ENCODE measurements at places on chromosomes 7 and 10.

DNA sequence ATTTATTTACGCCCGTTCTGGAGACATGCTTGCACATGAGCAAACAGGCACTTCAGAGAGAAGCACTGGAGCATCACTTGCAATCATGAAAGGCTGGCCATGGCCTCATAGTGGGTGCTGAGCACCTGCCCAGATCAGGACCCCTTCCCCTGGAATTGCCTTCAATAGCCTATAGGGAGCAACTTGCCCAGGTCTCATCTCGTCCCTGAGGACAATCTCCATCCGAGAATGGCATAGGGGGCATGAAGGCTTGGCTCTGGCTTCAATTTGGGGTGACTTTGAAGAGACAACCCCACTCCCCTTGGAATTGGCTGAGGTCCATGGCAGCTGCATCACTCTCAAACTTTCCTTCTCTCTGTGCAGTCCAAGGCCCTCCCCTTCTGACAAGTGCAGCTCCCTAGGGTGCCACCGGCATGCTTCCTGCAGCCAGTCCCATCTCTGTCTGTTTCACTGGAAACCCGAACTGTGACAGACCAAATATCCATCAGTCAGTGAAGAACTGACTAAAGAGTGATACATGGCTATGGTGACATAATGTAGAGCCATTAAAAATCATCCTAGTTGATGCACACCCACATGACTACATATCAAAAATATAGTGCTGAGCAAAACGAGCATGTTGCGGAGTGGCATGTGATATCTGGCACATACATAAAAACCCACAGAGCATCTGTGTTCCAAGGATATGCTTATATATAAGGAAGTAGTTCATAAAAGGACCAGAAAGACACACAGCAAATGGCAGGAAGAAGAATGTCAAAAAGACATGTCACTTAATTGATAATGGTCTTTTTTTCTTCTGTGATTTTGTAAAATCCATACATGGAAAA, 12.4 kb downstream of the GDF2 start:
- DNase-seq, result no peak

- no peak for DNase-seq
Observed at GRCh38 chr10:123101872-123102271, 33.9 kb upstream of the HMX3 start.

DNA sequence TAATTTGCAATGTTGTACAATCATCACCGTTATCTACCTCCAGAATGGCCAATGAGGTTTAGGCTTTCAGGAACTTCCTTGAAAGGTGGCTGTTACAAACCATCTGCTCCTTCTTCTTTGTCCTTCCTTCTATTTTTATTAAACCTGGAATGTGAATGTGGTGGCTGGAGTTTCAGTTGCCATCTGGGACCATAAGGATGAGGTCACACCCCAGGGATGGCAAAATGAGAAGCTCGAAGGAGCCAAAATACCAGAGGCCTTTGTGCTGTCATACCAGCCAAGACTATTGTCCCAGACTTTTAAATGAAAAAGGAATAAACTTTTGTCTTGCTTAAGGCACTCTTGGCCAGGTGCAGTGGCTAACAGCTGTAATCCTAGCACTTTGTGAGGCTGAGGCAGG, 30.9 kb upstream of the LMTK2 start:
- DNase-seq, result no peak

DNA sequence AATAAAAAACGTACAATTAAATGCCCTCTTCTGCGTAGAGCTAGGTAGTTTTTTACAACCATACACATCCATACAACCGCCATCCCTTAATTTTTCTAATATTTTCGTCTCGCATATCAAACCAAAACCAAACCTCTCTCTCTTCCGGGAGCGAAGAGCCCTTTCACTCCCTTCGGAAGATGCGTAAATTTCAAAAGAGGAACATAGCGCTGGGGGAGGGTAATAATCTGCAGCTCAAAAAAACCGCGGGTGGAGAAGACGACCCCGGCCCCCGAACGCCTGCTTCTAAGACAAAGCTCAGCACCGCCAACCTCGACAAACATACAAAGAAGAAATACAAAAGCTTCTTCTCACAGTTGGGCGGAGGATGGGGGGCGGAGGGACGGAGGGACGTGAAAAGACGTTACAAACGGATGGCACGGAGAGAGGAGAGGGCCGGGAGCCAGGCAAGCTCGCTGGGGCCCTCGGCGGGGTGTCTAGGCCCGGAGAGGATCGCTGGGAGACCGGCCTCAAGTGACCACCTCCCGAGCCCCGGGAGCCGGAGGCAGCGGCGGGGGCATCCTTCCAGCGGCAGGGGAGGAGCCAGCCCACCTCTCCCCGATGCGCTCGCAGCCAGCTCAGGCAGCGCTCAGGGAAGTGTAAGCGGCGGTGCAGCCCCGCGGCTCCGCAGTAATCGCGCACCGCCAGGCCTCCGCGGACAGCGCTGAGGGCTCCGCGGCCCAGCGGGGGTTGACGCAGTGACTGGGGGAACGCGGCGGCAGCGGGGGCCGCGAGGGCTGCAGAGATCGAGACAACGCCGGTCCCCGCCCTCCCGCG, 851 bp downstream of the MKRN1 start:
- peak; percentile 65 for DNase-seq

DNA sequence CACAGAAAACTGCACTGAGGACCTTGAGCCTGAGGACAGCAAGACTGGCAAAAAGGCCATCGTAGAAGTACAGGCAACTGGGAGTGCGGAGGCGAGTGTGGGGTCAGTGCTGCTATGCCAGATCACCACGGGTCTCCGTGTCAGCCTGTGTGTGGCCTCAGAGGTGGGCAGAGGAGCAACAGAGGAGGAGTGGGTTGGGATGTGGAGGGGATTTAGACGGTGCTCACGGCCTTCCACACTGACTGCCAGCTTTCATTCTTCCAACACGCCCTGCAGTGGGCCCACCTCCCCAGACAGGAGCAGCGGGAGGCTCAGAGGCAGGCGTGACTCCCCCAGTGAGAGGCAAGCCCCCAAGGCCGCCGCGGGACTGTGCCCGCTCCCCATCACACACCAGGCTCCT, 17.0 kb upstream of the ZMIZ1 start:
- DNase-seq, result no peak

DNA sequence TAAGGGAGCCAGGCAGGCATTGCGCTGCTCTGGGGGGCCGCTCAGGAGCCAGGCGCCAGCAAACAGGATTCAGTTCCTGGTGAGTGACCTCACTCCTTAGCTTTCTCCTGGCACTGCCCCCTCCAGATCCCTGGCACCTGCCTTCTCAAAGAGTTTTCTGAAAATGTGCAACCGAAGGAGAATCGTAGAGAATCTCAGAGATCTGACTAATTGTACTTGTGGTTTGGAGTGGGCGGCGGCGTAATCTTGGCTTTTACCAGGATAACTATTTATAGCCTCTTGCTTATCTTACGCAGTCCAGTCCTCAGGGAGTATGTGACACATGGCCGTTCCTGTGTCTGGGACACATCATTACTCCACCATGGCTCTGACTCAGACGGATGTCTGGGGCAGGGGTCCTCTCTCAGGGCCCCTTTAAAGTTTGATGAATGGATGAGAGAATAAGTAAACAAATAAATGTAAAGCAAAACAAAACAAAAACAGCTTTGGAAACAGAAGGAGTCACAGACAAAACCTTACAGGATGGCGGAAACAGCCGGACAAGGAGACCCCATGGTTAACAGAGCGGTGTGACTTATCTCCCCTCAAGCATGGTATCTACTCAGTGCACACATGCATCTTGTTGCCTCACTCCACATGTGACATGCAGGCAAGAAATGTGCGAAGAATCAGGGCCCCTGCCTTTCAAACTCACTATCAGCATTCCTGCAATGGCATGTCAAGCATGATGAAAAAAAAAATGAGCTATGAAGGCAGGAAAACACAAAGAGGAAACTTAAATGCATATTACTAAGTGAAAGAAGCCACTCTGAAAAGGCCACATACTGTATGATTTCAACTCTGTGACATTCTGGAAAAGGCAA, 99.7 kb downstream of the TNS3 start:
- peak; percentile 66 for DNase-seq

DNA sequence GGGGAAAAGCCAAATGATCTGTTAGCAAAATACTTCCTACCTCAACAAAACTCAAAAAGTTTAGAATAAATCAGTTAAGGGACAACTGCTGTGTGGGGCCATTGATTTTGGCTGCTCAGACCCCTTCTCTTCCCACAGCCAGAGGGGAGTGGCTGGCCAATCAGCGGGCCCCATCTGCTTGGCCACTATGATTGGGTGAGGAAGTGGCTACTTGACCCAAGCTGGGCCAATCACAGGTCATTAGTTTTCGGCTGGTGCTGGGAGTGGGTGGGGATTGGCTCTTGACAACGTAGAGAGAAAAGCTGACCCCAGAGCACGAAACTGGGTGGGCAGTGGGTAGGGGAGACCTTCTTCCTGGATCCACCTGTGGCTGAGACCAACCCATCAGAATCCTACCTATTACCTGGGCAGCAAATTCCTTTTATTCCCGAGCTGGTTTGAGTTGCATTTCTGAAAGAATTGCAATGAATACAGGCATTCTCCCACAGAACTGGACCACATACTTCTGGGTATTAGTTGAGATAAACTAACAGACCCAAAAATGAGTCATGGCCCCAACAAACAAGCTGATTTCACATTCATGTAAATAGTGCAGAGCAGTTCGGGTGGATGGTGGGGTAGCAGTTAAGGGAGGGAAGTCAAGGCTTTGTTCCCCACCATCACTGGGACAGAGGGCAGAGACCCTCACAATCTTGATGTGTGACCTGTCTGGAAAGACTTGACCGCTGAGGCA, 35.6 kb upstream of the HMX3 start:
- DNase-seq, result no peak

GRCh38 chr7:148334959-148335577, 255.5 kb upstream of the C7orf33 start:
- no peak for DNase-seq

DNA sequence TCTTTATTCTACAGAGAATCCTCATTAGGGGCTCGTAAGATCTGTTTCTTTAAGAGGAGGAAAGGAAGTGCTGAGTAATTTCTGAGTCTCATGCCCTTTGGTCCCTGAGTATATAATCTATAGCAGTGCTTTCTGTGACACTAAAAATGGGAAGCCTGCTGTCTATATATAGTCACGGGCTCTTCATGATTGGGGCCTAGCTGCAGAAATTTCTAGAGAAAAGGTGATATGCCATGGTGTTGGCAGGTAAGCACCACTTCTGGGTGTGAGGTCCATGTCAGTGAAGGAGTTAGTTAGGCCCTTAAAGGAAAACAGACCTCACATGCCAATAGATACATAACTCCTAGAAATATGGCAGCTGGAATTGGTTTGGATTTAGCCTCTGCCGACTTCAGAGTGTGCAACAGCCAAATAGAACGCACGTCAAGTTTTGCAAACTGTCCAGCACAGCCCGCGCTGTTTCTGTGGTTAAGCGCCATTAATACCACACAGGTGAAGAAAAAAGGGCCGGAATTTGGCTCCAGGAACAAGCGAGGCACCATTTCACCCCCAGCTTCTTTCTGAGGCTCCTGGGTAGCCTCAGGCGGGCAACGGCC, 123.2 kb downstream of the TACC2 start:
- no peak for DNase-seq

GRCh38 chr10:115432188-115432819, 339.1 kb downstream of the ATRNL1 start:
- DNase-seq, result no peak

- DNase-seq, result no peak
Observed at GRCh38 chr7:12032146-12032545, 178.9 kb upstream of the TMEM106B start.

GRCh38 chr10:86968271-86968993, at the start of gene ADIRF:
Gene ADIRF (plus strand): TSS chr10:86968482. CDS start chr10:86968545, 63 bp downstream.
- DNase-seq, result no peak

- no peak for DNase-seq
Observed at GRCh38 chr7:135160098-135160857, 10.2 kb downstream of the CYREN start.

DNA sequence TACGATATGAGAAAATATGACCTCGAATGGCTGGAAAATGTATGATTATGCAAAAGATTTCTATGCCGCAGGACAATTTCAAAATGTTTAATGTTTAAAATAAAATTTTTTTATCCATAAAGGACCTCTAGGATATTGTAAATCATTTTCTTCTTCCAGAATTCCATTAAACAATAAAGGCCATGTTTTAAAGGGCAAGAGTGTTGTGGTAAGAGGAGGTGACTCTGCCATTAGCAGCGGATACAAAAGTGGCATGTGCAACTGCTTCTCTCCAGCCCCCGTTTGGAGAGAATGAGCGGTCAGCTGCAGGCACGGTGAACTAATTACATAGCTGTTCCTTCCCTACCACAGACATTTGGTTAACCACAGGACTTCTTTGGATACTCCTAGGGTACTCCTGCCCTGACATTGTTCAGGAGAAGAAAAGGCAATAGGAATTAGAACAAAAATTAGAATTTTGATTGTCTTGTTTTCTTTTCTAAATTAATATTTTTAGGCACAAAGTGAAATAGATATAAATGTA, 63.8 kb downstream of the HBP1 start:
- DNase-seq, result no peak

GRCh38 chr7:116028787-116029186, 1.8 kb downstream of the TFEC start:
- DNase-seq, result no peak

- DNase-seq, result no peak
Observed at GRCh38 chr7:121480566-121481335, 84.6 kb upstream of the FAM3C start.

DNA sequence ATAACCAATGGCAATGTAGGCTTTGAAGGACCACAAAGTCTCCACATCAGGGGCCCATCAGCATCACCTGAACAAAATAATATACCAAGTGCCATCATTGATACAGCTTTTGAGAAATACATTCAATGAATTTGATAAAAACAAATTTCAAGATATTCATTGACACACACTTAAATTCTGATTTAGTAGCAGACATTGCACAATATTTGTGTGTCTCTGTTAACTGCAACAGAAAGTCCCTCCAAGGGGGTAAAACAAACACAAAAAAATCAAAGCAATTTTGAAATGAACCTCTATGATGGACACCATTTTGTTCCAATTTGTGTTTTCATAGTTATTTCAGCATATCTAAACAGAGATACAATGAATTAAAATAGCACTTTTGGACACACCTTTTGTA, 86.8 kb upstream of the RSU1 start:
- DNase-seq, result no peak

DNA sequence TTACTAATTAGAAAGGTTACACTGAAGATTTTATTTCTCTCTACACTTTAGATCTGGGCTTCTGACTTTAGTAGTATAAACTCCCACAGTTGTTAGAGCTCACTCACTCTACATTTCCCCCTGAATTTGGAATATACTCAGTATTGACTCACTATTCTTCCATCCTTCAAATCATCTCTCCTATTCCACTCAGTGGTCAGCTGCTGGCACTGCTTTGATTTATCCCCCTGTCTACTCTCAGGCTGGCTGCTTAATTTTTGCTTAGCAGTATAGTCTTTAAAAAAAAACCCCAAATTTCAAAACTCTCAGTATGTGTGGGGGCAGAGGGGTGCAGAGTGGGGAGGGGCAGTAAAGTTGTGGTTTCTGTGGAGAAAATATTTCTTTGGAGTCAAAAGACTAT, 68.9 kb downstream of the CDK6 start:
- DNase-seq, result no peak

DNA sequence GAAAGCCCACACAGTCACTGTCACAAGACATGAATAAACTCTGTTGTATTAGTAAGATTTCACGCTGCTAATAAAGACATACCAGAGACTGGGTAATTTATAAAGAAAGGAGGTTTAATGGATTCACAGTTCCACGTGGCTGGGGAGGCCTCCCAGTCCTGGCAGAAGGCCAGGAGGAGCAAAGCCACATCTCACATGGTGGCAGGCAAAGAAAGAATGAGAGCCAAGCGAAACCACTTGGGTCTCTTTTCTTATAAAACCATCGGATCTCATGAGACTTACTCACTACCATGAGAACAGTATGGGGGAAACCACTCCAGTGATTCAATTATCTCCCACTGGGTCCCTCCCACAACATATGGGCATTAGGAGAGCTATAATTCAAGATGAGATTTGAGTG, 110.2 kb downstream of the ST8SIA6 start:
- no peak for DNase-seq

Measured in activated T-cell treated with anti-CD3 and anti-CD28 coated beads, Interleukin-2, amount 50 U/mL, for 48 hours (primary cell).